Urothelium cell line (cell line): ENCODE measurements at places on chromosomes 5 and 9.

DNA sequence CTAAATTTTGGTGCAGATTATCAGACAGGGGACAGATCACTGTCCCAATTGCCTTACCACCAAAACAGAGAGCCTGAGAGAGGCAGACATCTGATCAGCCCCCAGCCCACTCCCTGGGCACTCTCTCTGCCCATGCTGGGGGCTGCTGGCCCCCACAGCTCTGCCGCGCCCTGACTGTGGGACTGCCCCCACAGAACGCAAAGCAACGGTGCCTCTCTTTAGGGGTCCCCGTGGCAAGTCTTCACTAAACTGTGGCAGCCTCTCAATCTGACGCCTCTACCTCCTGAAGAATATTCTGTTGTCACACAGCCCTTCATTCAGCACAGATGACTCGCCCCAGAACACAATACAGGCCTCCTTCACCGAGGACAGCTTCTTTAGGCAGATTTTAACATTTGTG, 197.4 kb downstream of the ERCC6L2 start:
- DNase-seq = no peak

- peak; percentile 64 for DNase-seq
These were observed 53.9 kb downstream of the ZNF474 start for GRCh38 chr5:122183098-122183787.

DNA sequence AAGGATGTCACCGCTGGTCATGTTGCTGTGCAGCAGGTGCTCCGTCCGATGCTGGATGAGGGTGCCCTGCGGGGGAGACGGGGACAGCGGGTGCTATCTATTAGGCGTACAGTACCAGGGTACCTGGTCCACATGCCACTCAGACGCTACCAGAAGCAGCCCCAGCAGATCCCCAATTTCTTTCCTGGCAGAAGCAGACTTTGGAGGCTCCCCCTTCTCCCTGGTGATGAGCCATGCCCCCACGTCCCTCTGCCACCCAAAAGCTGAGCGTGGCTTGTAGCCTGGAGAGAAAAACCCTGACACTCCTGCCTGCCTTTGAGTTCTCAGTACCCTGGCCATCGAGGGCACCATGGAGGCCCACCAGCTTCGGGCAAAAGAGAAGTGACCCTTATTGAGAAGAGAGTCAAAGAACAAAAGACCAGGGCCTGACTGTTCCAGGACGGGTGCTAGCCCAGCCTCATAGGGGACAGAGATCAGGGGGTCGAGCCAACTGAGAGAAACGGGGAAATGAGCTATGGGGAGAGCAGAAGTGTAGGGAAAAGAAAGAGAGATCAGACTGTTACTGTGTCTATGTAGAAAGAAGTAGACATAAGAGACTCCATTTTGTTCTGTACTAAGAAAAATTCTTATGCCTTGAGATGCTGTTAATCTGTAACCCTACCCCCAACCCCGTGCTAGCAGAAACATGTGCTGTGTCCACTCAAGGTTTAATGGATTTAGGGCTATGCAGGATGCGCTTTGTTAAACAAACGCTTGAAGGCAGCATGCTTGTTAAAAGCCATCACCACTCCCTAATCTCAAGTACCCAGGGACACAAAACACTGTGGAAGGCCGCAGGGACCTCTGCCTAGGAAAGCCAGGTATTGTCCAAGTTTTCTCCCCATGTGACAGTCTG, 62.0 kb upstream of the ZNF354B start:
- no peak for DNase-seq

DNA sequence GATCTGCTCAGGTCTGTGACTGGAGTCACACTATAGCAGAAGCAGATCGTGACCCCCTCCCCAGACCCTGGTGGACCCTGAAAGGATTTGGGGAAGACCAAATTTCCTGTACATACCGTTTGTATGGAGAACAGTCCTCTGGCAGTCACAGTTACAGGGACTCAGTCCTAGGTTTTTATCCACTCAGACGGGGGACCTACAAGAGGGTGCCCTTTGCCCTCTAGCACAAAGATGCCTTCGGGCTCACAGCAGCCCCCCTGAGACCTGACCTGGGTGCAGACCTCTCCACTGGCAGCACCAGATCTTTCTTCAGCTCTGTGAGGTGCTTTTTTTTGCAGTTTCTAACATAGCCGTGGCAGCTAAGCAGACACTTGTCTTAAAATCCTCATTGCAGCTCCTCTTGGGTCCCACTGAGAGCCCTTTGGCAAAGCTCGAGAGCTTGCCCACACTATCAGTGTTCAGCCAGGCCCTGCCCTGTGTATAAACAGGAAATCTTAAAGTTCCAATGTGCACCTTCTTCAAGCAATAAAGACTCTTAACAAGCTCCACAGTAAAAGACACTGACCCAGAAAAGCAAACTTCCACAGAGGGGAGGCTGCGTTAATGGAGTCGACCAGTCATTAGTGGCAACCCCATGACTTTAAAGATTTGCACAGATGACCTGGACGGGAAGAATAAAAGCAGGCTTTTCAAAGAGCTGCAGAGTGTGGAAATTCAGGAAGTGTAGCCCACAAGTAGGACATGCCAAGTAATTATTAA, 71.8 kb upstream of the LHFPL2 start:
- DNase-seq = no peak

GRCh38 chr9:112033237-112034215, 136.9 kb downstream of the UGCG start:
- DNase-seq = no peak

- no peak for DNase-seq
These were observed 101.1 kb downstream of the APBA1 start for GRCh38 chr9:69571032-69571431.

GRCh38 chr5:73591698-73592501, 26.4 kb downstream of the UTP15 start:
- no peak for DNase-seq

DNA sequence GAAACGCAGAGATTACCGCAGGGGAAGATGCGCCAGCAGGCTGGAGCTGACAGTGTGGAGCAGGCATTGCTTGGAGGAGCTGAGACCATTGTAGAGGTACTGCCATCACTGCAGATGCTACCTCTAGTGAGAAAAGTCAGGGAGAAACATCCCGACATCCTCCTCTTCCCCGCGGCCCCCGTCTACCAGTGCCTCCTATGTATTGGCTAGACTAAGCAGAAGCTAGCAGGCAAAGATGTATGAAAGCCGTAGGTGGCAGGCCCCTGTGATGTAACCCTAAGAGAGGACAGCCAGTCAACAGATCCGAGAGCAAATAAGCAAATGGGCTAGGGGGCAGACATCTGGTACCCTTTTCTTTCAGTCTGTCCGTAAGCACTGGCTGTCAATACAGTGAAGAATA, 115.5 kb upstream of the ACTBL2 start:
- no peak for DNase-seq

- no peak for DNase-seq
These were observed 681 bp upstream of the CHSY3 start for GRCh38 chr5:129903466-129904101.

GRCh38 chr9:95715868-95716435, 159.5 kb upstream of the ERCC6L2 start:
- no peak for DNase-seq

- no peak for DNase-seq
These were observed 98.1 kb upstream of the ERBIN start for GRCh38 chr5:65828022-65828896.

DNA sequence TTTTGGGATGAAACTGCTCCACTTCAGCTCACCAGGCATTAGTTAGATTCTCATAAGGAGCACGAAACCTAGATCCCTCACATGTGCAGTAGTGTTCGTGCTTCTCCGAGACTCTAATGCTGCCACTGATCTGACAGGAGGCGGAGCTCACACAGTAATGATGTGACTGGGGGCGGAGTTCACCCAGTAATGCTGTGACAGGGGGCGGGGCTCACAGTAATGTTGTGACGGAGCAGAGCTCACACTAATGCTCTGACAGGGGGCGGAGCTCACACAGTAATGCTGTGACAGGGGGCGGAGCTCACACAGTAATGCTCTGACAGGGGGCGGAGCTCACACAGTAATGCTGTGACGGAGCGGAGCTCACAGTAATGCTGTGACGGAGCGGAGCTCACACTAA, 27.1 kb upstream of the LRRC14B start:
- no peak for DNase-seq

GRCh38 chr5:27473307-27474046, 435.1 kb upstream of the CDH9 start:
- DNase-seq = no peak

DNA sequence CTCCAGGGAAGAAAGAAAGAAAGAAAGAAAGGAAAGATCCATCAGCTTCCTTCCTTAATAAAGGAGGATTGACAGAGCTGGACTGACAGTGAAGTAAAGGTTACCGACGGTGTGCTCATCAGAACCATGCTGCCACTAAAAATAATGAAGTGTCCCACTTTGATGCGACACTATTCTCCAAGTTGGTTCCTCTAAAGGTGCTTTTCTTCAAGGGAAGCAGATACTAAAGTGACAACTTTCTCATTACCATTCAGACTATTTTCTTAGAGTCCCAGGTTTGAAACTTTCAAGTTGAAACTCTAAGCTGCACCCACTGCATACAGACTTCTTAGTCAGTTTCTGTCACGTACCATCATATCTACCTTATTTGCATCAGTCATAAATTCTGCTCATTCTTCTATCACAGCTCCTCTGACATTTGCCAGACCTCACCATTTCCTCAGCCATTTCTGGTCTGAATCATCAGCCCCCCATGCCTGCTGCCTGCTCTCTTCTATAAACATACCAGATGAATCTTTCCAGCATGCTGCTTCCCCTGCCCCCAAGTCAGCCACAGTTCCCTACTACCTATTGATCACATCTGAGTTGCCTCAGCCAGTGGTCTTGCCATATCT, 177.6 kb downstream of the DEPDC1B start:
- DNase-seq = no peak

GRCh38 chr5:176704355-176704754, 57.1 kb downstream of the TSPAN17 start:
- no peak for DNase-seq

DNA sequence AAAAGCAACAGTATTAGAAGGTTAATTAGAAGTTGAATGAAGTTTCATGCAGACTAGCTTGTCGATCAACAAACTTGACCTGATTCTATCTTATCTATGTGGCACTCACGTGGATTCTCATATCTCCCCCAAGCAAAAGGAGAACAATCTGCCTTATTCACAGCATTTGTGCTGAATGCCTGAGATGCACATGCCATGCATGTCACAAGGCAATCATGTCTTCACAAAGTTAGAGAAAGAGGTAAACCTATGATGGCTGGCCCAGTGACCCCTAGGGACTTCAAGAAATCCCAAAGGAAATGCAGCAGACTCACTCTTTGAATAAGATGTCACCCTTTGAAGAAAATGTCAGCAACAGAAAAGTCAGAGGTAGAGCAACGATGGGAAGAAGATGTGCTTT, 17.6 kb upstream of the SHOC1 start:
- DNase-seq = no peak

- no peak for DNase-seq
These were observed 69.2 kb downstream of the FAM114A2 start for GRCh38 chr5:153969563-153969895.

GRCh38 chr5:6632324-6632887, 438 bp downstream of the NSUN2 start:
- no peak for DNase-seq

DNA sequence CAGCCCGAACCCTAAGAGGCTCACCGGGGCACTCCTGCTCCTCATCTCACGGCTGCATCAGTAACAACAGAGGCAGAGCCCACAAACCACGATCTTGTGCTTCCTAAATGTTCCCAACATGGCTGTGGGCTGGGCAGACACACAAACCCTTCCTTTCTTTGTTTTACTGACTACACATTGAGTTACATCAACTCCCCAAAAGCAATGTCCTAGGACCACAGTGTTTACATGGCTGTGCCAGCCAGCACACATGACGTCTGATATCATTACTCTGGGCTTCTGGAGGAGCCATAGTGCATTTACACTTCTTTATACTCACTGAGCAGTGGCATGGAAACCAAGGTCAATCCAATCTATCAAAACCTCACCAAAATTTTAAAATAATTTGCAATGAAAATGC, 101.4 kb downstream of the LHFPL2 start:
- no peak for DNase-seq

GRCh38 chr5:56908942-56909293, 478 bp upstream of the SETD9 start:
- DNase-seq = peak; percentile 77

- no peak for DNase-seq
These were observed 229.5 kb upstream of the PAPPA start for GRCh38 chr9:115923903-115924668.

DNA sequence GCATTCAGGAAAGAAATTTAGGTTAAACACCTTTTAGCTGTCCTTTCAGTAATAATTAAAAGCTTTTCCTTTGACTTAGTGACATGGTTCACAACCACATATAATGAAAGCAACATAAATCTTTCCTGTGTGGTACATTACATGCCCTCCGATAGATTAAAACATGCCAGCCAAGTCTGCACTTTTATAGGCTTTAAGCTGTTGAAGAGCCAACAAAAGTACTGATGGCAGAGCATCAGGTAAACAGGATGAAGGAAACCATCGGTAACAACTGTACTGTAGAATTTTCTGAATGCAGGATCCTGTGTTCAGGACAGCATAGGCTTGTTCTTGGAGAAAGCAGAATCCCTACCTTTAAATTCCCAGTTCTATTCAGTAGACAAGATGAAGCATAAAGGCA, 226.6 kb downstream of the MLLT3 start:
- no peak for DNase-seq

DNA sequence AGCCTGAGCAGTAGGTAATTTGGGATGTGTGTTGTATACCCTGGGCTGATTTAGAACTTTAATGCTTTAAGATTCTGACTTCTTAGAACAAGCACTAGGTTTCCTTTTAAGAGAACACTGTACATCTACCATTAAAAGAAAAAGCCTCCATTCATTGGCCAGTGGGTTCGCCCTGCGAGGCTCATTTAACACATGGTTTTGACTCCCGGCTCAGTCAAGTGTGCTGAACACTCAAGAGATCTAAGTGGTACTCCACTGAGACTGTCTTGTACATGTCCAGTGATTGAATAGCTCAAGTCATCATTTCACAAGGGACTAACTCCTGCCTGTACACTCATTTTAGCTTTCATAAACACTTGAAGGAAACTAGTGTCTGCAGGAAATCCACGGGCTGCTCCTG, 3.9 kb downstream of the FUBP3 start:
- no peak for DNase-seq

GRCh38 chr5:59036274-59036961, 453.5 kb downstream of the RAB3C start:
- DNase-seq = peak; percentile 60

- DNase-seq = no peak
These were observed 55.8 kb downstream of the PDE8B start for GRCh38 chr5:77266291-77266690.

- DNase-seq = no peak
These were observed 379.9 kb upstream of the DMAC1 start for GRCh38 chr9:8179381-8180053.

- peak; percentile 87 for DNase-seq
These were observed 3.8 kb downstream of the IER5L start for GRCh38 chr9:129174102-129174723.
